ENCODE measurements at places on chromosomes 11 and 22. TPM values are rescaled to one million over a fixed set of nuclear protein-coding genes. Genes with fewer than 3 reads are reported as not detected.

- DNase-seq = no peak
These were observed 157.9 kb upstream of the SORL1-AS1 start for GRCh38 chr11:121610706-121611105.

DNA sequence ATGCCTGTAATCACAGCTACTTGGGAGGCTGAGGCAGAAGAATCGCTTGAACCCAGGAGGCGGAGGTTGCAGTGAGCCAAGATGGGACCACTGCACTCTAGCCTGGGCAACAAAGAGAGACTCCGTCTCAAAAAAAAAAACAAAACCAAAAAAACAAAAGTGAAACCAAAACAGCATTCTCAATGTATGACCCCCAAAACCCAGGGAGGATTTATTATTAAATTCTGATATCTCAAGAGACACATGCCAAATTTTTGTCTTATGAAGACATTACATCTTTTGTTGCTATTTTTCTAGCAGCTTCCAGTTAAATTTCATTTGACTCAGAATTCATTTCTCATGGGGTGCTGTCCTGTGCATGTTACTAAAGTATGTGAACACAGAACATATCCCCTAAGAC is 3.0 kb upstream of the YPEL4 start:
- DNase-seq = no peak

- peak; percentile 55 for DNase-seq
These were observed 298.0 kb upstream of the ZC3H12C start for GRCh38 chr11:109795234-109795633.

GRCh38 chr11:10492084-10492483 is 37.0 kb downstream of the AMPD3 start:
- DNase-seq = no peak

DNA sequence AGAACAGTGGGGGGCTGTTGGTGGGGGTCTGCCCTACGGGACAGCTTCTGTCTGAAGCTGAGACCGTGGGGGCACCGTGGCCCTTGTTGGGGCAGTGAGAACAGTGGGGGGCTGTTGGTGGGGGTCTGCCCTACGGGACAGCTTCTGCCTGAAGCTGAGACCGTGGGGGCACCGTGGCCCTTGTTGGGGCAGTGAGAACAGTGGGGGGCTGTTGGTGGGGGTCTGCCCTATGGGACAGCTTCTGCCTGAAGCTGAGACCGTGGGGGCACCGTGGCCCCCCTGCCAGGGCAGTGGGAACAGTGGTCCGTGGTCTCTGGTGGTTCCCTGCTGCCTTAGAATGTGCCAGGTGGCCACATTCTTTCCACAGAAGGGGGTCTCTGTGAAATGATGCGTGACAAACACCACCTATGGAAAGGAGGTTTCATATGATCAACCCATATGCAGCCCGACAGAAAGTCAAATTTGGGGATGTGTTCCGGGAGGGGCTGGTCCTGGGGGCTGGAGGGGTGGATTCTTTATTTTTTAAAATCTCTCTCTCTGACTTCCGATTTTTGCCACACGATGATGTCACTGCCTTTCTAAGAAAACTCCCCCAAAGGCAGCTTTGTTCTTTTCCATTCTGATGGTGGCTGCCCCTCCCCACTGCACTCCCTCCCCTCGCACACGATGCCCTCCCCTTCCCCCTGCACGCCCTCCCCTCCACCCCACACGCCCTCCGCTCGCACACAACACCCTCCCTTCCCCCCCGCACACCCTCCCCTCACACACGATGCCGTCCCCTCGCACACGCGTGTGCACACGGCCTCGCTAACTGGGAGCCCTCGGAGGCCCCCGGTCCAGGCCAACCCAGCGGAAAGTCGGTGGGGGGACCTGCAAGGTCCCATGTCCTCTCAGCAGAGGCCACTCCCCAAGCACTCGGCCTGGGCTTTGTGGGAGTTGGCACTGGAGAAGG is 1186.5 kb downstream of the BRD1 start:
- DNase-seq = no peak

The SCGB1A1 gene
- total RNA-seq = not detected

The POU2AF1 gene
- not detected for total RNA-seq
